Stimulated activated CD4-positive, alpha-beta T cell treated with anti-CD3 and anti-CD28 coated beads, Interleukin-15, amount 100 ng/mL, for 48 hours (primary cell): ENCODE measurements at places on chromosomes 1 and 21.

DNA sequence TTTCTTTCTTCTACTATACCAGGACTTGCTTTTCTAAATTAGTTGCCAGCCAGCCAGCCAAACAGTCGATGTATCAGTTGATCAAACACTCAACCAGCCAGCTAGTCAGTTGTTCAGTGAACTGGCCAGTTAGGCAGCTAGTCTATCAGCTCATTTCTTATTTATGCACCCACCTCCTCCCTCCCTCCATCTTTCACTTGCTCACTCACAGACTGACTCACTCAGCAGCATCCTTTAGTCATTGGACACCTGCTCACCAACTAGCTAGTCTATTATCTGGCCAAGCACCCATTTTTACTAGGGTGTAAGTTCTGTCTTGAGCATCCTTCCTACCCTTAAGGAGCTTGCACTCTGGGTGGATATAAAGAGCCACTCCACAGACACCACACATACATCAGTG is 5.9 kb upstream of the SPRR4 start:
- no peak for DNase-seq

DNA sequence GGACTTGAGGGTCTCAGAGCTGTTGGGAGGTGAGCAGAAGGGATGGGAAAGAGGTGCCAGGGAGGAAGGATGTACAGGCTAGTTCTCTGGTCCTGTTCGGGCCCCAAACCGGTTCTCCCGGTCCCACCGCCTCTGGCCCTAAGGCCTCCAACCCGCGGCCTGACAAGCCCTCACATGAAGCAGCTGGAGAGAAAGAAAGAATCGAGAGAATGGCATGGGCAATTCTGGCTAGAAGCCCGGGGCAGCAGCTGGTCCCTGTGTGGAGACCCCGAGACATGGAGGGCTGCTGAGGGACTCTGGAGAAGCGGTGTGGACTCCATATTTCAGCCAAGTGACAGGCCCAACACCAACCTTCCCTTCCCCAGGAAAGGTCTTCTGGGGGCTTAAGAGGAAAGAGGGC is 730 bp downstream of the CDC42SE1 start:
- no peak for DNase-seq

DNA sequence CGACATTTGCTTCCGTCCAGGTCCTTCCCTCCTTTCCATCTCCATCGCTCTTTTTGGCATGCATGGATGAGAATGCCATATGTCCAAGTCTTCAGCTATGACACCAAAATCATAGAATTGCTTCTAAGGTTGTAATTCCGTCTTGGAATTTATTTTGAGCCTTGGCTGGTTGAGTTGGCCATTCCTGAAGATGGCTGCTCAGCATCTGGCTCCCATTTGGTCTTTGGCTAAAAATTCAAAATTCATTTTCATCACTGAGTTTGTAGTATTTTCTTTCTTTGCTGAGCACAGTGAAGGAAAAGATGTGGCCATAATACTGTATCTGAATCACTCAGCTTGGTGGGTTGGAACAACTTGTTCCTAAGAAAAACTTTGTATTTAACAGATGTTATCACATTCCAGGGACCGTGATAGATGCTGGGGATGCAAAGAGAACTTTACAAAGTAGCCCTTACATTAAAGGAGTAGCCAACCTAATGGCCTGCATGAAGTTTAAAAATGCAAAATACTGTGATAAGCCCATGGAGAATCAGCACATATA is 15.6 kb downstream of the JUN start:
- DNase-seq: no peak

GRCh38 chr1:227947676-227948492 is at the start of gene WNT9A:
WNT9A (minus strand) TSS chr1:227947932; CDS start chr1:227947887, 45 bp downstream.
- no peak for DNase-seq

- DNase-seq: no peak
Measured at GRCh38 chr21:45252448-45252925, 35.2 kb downstream of the POFUT2 start.

- DNase-seq: peak; percentile 32
Measured at GRCh38 chr1:109802136-109802900, 38.6 kb upstream of the EPS8L3 start.

GRCh38 chr1:66217021-66217420 is 316.9 kb upstream of the SGIP1 start:
- no peak for DNase-seq

- DNase-seq: no peak
Measured at GRCh38 chr1:87986130-87986866, 657.6 kb downstream of the LMO4 start.
